ENCODE measurements at places on chromosomes 2 and 18.

DNA sequence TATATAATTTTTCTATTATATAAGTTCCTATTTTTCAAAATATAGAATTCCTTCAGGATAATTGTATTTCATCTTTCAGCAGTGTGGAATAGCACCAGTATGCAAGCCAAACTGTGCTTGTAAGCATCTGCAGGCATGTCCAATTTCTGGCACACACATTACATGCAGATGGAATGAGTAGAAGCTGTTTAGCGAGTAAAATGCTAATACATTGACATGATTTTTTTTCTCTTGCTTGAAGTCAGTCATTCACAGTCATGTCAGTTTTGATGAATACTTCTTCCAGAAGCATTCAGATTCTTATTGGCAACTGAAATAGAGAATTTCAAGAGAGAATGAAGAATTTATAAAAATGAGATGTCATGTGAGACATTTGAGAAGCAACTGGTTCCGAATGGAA is 109.4 kb downstream of the CERS6 start:
- DNase-seq, result no peak

- DNase-seq, result no peak
Observed at GRCh38 chr2:149575752-149576151, 11.8 kb downstream of the MMADHC start.

DNA sequence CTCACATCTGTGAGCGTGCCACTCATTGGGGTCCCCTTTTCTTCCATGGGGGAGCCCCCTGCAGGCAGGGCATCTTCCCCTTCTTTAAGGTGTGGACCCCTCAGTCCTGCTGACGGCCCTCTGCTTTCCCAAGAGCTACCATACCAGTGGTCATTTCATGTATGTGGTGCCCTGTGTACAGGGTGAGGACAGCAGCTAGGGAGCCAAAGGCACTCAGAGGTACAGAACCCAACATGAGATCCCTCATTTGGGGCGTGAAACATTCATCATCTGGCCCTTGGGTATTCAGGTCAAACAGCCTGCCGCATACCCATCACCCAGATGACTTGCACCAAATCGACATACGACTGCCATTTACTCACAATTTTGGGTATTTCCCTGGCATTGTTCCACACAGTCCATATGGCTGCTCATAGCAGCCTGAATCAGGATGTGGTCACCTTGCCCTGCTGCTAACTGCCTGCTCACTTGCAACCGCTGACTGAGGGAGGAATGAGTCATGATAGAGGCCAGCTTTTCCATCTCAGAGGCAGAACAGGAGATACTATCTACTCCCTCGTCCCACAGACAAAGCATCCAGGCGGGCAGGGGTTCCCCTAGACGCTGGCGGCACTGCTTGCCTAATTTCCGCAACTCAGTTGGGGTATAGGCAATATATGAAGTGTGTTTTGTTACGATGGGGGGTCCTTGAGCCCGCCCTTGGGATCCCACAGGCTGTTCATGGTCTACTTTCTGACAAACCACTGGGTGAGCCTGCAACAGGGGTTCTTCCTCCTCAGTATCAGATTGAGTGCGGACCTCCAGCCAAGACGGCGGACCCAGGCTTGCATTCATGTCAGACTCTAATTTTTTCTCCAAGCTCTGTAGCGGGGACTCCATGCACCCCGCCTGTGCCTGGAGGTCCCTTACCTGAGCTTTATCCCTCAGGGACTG is 228.6 kb downstream of the SATB2 start:
- DNase-seq, result peak; percentile 3

- DNase-seq, result no peak
Observed at GRCh38 chr2:196914867-196915460, 11.5 kb downstream of the PGAP1 start.

DNA sequence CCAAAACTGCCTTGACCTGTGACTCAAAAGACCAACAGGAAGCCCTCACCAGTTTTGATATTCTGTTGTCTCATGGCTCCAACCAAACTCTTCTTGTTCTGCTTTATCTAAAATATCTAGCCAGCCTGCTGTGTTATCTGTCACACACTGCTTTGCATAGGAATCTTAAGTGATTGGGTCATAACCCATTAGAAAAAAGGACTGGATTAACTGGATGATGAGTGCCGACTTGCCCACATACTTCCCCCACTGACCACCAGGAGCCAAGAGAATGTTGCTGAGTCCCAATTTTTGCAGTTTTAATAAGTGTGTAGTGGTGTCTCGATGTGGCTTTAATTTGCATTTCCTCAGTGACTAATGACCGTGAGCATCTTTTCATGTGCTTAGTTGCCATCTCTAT is 6.5 kb downstream of the MOGAT1 start:
- no peak for DNase-seq

GRCh38 chr2:1676913-1677820 is 67.1 kb downstream of the PXDN start:
- DNase-seq, result no peak

Measured in stimulated activated CD4-positive, alpha-beta T cell treated with anti-CD3 and anti-CD28 coated beads, TNF-alpha, amount 100 ng/mL, for 24 hours (primary cell).